ENCODE measurements at places on chromosomes 6 and 20.

GRCh38 chr6:159646733-159647132, 46.3 kb downstream of the SOD2 start:
- DNase-seq: no peak

- DNase-seq: no peak
Observed at GRCh38 chr20:45098103-45098773, 2.7 kb downstream of the KCNS1 start.

- no peak for DNase-seq
Observed at GRCh38 chr6:112296122-112296521, 41.8 kb upstream of the LAMA4 start.

DNA sequence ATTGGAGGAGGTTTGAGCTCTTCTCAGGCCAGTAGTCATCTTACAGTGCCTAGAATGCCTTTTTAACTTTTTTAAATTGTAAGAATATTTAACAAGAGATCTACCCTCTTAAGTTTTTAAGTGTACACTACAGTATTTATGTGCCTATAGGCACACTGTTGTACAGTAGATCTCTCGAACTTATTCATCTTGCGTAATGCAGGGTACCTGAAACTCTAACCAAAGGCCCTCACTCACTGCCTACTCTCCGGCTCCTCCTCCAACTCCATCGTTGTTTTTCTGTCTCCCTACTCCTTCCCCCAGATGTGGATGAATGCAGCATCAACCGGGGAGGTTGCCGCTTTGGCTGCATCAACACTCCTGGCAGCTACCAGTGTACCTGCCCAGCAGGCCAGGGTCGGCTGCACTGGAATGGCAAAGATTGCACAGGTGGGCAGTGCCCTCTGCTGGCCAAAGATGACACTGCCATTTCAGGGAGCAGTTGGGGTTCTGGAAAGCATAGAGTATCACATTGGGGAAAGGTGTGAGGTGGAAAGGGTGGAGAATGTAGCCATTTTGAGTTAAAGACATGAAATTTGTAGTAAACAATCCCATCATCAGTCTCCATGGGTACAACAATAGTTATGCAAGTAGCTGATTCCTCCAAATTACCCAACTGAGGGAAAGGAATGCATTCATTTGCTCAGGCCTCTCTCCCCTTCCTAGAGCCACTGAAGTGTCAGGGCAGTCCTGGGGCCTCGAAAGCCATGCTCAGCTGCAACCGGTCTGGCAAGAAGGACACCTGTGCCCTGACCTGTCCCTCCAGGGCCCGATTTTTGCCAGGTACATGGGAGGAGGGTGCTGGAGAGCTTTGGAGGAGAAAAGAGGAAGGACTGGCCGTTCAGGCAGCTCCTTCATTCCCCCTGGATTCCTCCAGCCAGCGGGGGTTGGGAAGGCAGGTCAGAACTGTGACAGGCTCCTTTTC, 18.4 kb upstream of the ZNF76 start:
- DNase-seq: peak; percentile 78

GRCh38 chr20:42099101-42099500, 480.9 kb upstream of the CHD6 start:
- DNase-seq: no peak

DNA sequence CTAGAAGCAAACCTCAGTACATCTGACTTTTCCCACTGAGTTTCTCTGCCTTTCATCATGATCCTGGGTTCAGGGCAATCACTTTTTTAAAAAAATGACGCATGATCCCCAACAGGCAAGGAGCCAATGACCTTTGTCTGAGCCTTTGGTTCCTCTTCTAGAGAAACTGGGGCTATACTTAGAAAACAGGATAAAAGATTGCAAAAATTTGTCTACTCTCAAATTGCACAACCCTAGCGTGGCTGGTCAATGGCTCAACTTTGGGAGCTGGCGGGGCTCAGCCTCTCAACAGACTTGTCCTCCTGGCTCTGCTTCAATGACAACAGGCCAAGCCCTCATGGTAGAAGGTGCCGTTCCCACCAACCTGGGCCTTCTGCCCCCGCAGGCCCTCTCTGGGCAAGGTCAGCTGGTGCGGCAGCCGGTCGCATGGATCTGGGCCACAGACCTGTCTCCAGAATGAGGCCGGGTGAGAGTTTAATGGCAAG, 48.7 kb downstream of the PDYN start:
- DNase-seq: no peak

DNA sequence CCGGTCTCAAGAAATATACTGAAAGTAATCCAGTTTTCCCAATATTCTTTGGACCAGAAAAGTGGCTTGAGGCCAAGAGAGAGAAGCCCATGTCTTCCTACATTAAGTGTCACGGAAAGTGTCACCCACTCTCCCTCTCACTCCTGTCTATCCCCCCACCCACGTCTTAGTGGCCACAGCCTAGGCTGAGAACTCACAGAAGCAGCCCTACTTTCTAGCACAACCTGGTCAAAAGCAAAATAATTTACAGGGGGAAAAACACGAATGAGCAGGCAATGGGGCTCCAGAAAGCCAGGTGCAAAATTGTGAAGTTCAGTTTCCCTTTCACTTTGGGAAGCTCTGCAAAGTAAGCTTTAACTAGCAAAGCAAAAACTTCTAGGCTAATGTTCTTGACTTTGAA, 118.0 kb downstream of the OPRM1 start:
- peak; percentile 21 for DNase-seq

All from activated CD8-positive, alpha-beta memory T cell treated with anti-CD3 and anti-CD28 coated beads, Interleukin-2, amount 50 U/mL, for 4 hours (primary cell).